Glutamatergic neuron (in vitro differentiated cells): ENCODE measurements at places on chromosomes 4 and X.

- H3K4me1 ChIP-seq: peaks cover 10% of the 10 kb centered on the region
- peaks cover 1% of the 10 kb centered on the region for H3K27me3 ChIP-seq
- DNase-seq: no peak
- no peak overlapping the region for H3K27ac ChIP-seq
- no peaks in the 10 kb centered on the region for H3K36me3 ChIP-seq
Measured at GRCh38 chr4:82814034-82814433, 15.4 kb upstream of the SCD5 start.

- no peaks in the 10 kb centered on the region for H3K36me3 ChIP-seq
- no peak overlapping the region for H3K27ac ChIP-seq
- H3K4me1 ChIP-seq: no peaks in the 10 kb centered on the region
- no peak for DNase-seq
- H3K27me3 ChIP-seq: peaks cover 4% of the 10 kb centered on the region
Measured at GRCh38 chr4:189299706-189300105, 641.0 kb upstream of the FRG1 start.

- no peak for DNase-seq
- peaks cover 6% of the 10 kb centered on the region for H3K27me3 ChIP-seq
- no peaks in the 10 kb centered on the region for H3K36me3 ChIP-seq
- H3K27ac ChIP-seq: no peak overlapping the region
Measured at GRCh38 chr4:89158884-89159503, 47.7 kb downstream of the TIGD2 start.

DNA sequence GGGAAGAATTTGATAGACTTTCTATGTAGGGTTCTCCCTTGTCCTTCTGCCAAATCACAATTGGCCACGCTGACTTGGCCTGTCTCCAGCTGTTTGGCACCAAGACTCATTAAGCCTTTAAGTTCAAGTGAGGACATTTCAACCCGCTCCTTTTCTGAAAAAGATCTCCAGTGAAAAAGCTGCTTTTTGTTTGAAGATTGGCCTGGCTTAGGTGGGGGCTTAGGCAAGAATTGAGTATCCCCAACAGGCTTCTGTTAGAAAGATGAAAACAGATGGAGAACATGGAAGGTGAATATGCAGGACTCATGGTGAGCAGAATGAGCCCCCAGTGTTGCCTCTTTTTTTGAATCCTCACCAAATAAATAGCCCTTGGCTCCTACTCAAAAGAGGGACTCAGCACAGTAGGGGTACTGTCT, 28.5 kb upstream of the LIMCH1 start:
- peaks cover 1% of the 10 kb centered on the region for H3K27me3 ChIP-seq
- no peak overlapping the region for H3K4me3 ChIP-seq
- no peak overlapping the region for H3K27ac ChIP-seq
- peaks cover 8% of the 10 kb centered on the region for H3K36me3 ChIP-seq
- H3K4me1 ChIP-seq: no peaks in the 10 kb centered on the region
- DNase-seq: no peak

DNA sequence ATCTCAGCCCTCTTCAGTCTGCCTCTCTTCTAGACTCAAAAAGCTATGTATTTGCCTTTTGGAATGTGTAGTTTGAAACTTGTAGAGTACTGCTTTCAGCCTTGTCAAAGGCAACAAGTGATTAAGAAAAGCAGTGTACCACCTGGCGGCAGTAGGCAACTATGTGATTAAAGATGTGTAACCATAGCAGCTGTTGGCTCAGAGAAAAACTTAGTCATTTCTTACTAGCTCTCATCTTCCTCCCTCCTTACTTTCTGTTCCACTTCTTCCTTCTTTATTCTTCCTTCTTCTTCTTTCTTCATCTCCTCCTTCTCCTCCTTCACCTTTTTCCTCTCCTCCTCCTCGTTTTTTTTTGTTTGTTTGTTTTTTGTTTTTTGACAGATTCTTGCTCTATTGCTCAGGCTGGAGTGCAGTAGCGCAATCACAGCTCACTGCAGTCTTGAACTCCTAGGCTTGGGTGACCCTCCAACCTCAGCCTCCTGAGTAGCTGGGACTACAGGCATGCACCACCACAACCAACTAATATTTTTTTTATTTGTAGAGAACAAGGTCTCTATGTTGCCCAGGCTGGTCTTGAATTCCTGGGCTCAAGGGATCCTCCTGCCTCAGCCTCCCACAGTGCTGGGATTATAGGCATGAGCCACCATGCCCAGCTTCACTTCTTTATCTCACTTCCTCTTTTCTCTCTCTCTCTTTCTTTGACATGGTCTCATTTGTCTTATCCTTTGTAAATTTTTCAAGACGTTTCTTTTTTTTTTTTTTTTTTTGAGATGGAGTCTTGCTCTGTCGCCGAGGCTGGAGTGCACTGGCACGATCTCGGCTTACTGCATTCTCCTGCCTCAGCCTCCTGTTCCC, 32.6 kb downstream of the ABHD18 start:
- no peaks in the 10 kb centered on the region for H3K4me1 ChIP-seq
- peaks cover 2% of the 10 kb centered on the region for H3K27me3 ChIP-seq
- no peak overlapping the region for H3K27ac ChIP-seq
- no peak overlapping the region for H3K4me3 ChIP-seq
- H3K36me3 ChIP-seq: peaks cover 26% of the 10 kb centered on the region

GRCh38 chr4:179071131-179071530, 1628.9 kb upstream of the AGA start:
- H3K36me3 ChIP-seq: no peaks in the 10 kb centered on the region
- no peak for DNase-seq
- no peak overlapping the region for H3K27ac ChIP-seq
- H3K4me1 ChIP-seq: peaks cover 5% of the 10 kb centered on the region

GRCh38 chr4:118389721-118390120, 36.9 kb upstream of the PRSS12 start:
- H3K27ac ChIP-seq: peak overlapping the region; percentile 5
- H3K36me3 ChIP-seq: peaks cover 13% of the 10 kb centered on the region
- no peak overlapping the region for H3K4me3 ChIP-seq
- no peak for DNase-seq
- H3K4me1 ChIP-seq: peaks cover 13% of the 10 kb centered on the region
- peaks cover 2% of the 10 kb centered on the region for H3K27me3 ChIP-seq

DNA sequence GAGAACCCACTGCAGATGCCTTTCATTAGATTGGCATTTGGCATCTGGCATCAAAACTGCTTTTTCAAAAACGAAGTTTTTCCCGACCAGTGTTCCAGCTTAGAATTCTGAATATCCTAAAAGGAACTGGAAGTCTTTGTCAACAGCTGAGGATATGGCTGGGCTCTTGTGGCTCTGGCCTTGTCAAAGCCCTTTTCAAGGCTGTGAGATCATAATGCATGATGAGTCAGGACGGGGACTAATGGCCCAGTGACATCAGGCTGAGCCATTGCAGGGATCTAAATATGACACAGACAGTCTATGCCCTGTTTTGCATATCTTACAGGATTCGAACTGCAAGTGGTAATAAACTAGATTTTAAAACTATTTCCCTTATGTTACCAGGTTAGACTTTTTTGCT, 306.4 kb downstream of the PTTG2 start:
- no peak overlapping the region for H3K4me3 ChIP-seq
- no peaks in the 10 kb centered on the region for H3K4me1 ChIP-seq
- no peak for DNase-seq
- no peaks in the 10 kb centered on the region for H3K27me3 ChIP-seq
- H3K36me3 ChIP-seq: no peaks in the 10 kb centered on the region
- H3K27ac ChIP-seq: peak overlapping the region; percentile 43

DNA sequence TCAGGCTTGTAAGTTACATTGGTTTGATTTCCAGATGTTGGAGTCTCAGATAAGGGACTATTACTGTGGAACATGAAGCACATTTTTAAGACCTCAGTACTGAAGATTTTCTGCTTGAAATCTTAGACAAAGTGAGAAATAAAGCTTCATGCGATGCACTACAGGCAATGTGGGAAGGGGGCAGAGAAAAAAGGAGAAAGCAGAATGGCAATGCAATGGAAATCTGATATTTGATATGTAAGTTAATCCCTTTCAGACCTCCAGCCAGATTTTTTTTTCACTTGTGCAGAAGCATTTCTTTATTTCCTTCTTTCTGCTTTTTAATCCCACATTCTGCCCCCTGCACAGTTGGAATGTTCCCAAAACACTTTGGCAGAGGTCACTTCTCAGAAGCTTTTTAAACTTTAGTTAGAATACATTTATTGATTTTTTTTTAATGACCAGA, 174.3 kb downstream of the ADGRL3 start:
- no peak overlapping the region for H3K4me3 ChIP-seq
- peaks cover 4% of the 10 kb centered on the region for H3K27me3 ChIP-seq
- H3K36me3 ChIP-seq: peaks cover 8% of the 10 kb centered on the region
- DNase-seq: no peak

DNA sequence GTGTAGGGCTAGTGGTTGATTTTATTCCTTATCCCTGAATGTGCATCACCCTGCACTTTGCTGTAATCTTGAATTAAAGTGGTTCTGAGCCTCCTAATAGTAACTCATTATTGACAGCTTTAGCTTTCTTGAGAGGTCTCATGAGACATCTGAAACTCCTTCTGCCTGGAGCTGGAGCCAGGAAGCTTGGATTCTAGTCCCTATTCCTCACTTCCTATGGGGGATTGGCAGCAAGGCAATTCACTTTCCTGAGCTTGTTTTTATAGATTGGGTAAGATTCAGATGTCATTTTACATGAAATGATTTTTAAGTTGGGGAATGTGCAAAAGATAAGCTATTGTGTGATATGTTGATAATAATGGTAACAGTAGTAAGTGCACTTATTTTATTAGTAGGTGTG, 17.1 kb upstream of the ETNPPL start:
- no peak overlapping the region for H3K4me3 ChIP-seq
- H3K4me1 ChIP-seq: peaks cover 3% of the 10 kb centered on the region
- no peaks in the 10 kb centered on the region for H3K27me3 ChIP-seq
- no peaks in the 10 kb centered on the region for H3K36me3 ChIP-seq
- H3K27ac ChIP-seq: no peak overlapping the region

- H3K27ac ChIP-seq: no peak overlapping the region
- H3K36me3 ChIP-seq: no peaks in the 10 kb centered on the region
- H3K4me1 ChIP-seq: peaks cover 25% of the 10 kb centered on the region
- no peak for DNase-seq
- H3K27me3 ChIP-seq: peaks cover 6% of the 10 kb centered on the region
Measured at GRCh38 chr4:38062776-38063097, 102.5 kb downstream of the PTTG2 start.

- no peak for DNase-seq
- H3K4me1 ChIP-seq: no peaks in the 10 kb centered on the region
- no peaks in the 10 kb centered on the region for H3K36me3 ChIP-seq
Measured at GRCh38 chr4:94653095-94653649, 104.6 kb upstream of the BMPR1B start.

GRCh38 chrX:129556806-129557315, 16.8 kb downstream of the OCRL start:
- no peak overlapping the region for H3K27ac ChIP-seq
- H3K27me3 ChIP-seq: no peaks in the 10 kb centered on the region
- no peak for DNase-seq
- H3K36me3 ChIP-seq: no peaks in the 10 kb centered on the region

DNA sequence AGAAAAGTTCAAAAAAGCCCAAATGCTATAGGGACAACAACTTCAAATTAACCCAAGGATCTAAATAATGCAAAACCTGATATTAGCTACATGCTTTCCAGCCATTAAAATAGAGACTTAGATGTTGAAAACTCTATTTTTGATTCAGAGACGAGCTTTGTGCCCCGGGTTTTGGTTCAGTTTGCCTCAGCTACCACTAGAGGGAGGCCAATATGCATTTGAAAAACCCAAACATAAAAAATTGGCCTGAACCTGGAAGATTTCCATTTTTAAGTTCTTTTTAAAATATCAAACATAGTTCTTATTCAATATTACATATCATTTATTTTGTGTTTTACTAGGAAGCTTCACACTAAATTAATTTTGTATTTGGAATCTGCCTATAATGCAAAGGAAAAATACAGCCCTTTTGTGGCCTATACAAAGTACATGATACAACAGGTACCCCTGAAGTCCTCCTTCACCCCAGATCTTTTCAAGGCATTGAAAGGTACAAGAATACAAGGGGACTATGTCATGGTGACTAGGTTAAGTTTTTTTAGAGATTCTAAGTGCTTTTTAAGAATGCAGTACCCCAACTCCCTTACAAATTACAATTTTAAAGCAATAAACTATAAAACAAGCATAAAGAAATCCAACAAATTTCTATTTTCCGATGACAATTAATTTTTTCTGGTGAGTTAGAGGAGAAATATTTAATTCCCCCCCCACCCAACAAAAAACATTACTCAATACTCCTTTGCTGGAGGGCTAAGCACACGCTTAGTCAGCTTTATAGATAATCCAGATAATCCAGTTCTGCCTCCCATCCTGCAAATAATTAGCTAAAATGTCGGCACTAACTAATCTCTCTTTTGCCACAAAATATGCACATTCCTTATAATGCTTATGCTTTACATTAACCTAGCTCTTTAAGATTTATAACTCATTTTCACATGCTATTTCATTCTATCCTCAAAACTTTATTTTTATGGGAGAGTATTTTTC, 97.7 kb upstream of the PTPN13 start:
- peaks cover 2% of the 10 kb centered on the region for H3K27me3 ChIP-seq
- no peak overlapping the region for H3K27ac ChIP-seq
- H3K4me1 ChIP-seq: no peaks in the 10 kb centered on the region
- peak; percentile 42 for DNase-seq
- no peaks in the 10 kb centered on the region for H3K36me3 ChIP-seq

- no peak overlapping the region for H3K4me3 ChIP-seq
- H3K27ac ChIP-seq: no peak overlapping the region
- peaks cover 1% of the 10 kb centered on the region for H3K27me3 ChIP-seq
- H3K36me3 ChIP-seq: no peaks in the 10 kb centered on the region
- no peak for DNase-seq
Measured at GRCh38 chrX:72271091-72271788, 5.8 kb downstream of the RPS4X start.

- H3K27me3 ChIP-seq: no peaks in the 10 kb centered on the region
- no peak overlapping the region for H3K4me3 ChIP-seq
- no peaks in the 10 kb centered on the region for H3K36me3 ChIP-seq
- H3K4me1 ChIP-seq: no peaks in the 10 kb centered on the region
Measured at GRCh38 chr4:70559211-70559830, 32.7 kb upstream of the AMBN start.

DNA sequence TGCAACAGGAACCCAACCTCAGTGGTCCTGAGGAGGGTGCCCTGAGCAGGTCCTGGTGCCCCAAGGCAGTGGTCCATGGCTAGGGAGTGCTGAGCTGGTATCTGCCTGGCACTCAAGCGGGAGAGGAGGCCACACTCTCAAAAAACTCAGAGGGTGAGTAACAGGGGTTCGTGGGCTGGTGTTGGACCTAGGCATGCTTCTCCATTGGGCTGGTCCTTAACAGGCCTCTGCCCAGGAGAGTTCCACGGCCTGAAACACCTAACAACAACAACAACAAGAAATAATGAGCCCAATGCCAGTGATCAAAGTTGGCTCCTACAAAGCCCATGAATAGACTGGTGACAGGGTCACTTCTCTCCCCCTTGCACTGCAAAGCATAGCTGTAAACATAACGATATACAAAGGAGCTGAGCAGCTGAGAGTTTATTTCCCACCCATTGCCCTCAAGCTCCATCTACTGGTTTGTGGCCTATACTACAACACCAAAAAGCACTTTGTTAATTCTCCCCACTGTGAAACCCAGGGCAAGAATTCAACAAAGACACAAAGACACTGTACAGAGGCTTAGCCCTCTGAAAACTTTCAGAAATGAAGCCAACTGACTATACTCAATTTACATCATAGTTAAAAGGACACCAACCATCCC, 736.1 kb upstream of the ADGRL3 start:
- H3K36me3 ChIP-seq: peaks cover 15% of the 10 kb centered on the region
- DNase-seq: no peak
- H3K27ac ChIP-seq: no peak overlapping the region
- no peaks in the 10 kb centered on the region for H3K4me1 ChIP-seq
- H3K27me3 ChIP-seq: no peaks in the 10 kb centered on the region
